ENCODE measurements at places on chromosomes 16 and 17.

- no peak for DNase-seq
Observed at GRCh38 chr17:29837531-29837930, 92.5 kb downstream of the SSH2 start.

DNA sequence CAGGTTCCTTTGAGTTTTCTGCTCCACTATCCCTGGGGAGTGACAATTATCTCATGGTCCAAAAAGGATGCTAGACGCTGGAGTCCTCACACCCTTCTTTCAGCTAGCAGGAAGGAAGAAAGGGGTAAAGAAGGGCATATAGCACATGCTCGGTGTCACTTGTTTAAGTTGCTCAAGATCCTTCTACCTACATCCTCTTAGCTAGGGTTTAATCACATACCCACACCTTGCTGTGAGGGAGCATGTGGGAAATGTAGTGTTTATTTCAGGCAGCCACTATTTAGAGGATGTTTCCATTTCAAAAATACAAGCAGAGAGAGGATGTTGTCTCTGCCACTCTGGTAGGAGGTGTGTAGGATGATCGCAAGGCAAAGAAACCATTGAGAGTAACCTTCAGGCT, 4.5 kb downstream of the PRKCB start:
- DNase-seq = no peak

DNA sequence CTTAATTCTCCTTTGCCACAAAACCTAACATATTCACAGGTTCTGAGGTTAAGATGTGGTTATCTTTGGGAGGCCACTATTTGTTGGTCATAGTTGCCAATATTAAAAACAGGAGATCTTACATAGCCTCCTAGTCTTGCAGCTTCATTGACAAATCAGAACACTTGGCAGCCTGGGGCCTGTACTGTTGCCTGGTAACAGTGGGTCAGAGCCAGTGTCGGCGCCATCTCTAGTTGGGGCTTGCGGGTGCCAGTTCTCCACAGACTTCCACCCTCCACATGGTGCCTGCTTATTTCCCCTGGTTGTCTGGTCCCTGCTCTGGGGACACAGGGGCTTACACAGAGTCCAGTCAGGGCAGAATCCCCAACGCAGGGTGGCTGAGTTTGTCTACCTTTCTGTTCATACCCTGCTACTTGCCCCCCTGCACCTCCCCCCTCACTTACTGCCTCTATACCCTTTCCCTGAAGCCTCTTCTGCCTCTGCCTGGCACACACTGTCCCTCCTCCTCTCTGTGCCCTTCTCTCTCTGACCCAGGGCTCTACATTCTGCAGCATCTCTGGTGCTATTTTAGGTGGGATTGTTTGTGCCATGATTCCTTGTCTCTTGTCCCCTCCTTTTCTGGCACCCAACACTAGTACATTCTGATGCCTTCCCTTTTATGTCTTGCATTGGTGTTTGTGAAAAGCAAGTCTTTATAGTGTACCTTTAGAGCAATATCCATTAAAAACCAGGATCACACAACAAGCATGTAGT, 13.4 kb downstream of the EPN2 start:
- DNase-seq = no peak

- DNase-seq = no peak
Observed at GRCh38 chr17:77728474-77728795, 230.1 kb upstream of the TNRC6C start.

DNA sequence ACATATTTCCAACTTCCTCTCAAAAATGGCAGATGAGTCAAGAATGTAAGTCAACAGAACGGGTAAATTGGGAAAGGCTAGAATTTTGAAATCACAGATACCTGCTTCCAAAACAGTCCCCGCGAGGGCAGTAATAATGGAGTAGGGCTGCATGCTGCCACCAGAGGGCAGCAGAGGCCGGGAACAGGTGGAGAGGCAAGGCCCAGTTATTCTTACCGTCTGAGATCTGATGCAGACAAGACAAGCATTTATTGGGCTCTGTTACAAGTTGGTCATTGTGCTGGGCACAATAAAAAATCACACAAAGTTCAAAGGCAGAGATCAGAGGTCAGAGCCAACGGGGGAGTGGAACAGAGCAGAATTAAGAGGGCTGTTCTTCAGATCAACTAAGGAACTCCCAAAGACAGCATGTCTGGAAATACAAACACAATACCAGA, 8.8 kb upstream of the MLKL start:
- peak; percentile 30 for DNase-seq

DNA sequence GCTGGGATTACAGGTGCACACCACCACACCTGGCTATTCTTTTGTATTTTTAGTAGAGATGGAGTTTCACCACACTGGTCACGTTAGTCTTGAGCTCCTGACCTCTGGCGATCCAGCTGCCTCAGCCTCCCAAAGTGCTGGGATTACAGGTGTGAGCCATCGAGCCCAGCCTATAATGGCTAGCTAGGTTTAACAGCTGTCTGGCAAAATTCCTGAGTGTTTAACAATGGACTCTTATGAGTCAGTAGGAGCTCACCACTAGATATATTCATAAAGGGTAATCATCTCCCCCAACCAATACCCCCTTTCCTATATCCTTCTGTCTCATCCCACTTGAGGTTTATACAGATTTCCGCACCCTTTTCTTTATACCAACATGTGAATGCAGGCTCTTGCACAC, 91.5 kb upstream of the CDH13 start:
- DNase-seq = no peak

- no peak for DNase-seq
Observed at GRCh38 chr17:28533091-28533807, 19.2 kb downstream of the UNC119 start.

DNA sequence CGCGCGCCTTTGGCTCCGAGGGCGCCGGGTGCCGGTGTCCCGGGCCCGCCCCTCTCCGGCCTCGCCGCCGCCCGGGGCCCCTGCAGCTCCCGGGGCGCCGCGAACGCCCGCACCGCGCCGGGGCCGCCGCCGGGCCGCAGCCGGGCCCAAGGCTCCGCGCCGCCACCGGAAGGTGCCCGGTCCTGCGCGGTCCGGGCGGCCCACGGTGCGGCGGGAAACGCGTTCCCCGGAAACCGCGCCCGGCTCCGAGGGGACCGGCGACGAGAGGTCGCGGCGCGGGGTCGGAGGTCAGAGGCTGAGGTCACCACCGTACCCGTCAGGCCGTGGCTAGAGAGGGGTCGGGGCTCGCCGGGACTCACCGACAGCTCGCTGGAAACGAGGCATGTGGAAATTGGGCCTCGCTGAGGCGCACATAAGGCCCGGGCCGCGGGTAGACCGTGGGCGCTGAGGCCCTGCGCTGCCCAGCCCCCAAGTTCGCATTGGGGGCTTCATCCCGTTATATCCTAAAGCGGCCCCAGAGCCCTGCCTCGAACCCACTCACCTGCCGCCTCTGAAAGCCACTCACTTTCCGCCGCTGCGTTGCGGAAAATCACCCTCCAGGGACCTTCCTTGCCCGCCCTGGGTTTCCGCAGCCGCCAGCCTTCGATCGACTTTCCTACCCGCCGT, at the start of gene DUS1L:
Gene DUS1L (minus strand): TSS at position 167 of the 666 bp plus-strand sequence. CDS start 745 bp downstream, outside the sequence.
- DNase-seq = no peak

DNA sequence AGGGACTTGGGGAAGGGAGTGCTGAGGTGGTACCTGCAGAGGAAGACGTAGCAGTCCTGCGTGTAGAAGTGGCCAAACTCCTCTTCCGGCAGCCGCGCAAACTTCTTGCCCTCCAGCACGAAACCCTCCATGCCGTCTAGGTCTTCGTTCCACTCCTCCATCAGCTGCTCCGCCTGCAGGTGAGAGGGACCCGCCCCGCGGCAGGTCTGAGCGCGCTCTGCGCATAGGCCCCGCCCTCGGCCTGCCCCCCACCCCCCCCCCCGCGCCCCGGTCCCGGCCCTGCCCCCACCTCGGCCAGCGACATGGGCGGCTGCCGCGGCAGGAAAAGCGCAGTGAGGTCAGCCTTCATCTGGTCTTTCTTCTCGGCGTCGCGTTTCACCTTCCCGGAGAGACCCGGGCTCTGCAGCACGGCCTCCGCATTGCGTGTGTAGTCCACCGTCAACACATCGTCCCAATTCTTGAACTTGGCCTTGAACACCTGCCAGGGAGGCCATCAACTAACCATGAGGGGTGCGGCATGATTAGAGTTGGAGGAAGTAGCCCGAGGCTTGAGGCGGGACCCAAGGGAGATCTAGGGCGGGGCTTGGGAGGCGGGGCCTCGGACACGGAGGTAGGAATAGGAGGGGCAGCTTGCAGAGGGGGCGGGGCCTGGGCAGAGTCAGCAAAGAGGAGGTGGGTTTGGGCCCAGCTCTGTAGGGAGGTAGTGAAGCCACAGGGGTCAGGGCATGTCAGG, 11.5 kb downstream of the FLII start:
- DNase-seq = no peak

- DNase-seq = no peak
Observed at GRCh38 chr17:45230787-45231480, 9.2 kb downstream of the FMNL1 start.

DNA sequence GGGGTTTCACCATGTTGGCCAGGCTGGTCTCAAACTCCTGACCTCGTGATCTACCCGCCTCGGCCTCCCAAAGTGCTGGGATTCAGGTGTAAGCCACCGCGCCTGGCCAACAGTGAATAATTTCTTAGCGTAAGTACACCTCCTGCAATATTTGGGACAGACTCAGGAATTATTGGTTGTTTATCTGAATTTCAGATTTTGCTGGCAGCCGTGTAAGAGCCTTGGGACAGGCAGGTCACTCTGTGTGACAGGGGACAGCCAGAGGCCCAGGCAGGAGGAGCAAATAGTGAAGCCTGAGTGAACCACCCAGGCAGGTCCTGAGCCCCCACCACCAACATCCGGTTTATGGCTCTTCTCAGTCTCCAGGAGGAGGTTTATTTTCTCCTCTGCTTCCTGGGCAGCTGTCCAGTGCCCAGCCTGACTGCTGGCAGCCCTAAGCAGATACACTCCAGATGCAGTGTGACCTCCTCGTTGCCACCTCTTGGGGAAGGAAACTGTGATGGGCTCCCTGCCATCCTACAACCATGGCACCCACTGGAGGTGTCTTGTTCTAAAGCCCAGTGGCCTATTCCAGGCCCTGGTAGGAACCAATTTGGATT, 26.2 kb upstream of the ADORA2B start:
- no peak for DNase-seq

- no peak for DNase-seq
Observed at GRCh38 chr17:33967608-33968349, 287.3 kb upstream of the CCL2 start.

DNA sequence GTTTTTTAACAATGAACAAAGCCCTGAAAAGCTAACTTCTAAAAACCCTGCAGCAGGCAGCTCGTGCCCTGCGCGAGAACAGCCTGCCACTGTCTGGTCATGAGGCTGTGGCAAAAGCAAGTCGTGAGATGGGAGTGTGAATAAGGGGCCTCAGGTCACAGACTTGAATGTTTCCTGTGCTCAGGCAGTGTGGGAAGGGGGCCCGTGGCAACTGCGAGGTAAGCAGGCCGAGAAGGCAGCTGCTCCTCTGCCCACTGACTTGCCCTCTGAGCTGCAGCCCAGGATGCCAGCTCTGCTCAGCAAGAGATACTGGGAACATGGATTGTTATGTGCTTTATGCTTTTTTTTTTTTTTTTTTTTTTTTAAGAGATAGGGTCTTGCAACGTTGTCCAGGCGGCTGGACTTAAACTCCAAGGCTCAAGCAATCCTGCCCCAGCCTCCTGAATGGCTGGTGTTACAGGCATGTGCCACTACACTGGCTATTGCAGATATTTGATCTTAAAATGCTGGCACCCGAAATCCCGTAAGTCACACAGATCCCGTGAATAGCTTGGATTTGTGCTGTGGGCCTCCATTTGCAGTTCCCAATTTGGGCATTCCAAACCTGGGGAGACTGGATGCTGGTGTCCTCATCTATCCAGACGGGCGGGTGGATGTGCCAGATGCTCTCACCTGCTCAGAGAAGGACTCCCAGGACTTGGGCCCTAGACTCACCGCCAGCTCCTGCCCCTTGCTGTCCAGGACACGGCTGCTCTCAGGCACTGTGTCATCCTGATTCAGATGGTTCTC, 44.0 kb downstream of the UBN1 start:
- DNase-seq = no peak

GRCh38 chr17:82076785-82077591, 11.4 kb upstream of the DUS1L start:
- DNase-seq = no peak

DNA sequence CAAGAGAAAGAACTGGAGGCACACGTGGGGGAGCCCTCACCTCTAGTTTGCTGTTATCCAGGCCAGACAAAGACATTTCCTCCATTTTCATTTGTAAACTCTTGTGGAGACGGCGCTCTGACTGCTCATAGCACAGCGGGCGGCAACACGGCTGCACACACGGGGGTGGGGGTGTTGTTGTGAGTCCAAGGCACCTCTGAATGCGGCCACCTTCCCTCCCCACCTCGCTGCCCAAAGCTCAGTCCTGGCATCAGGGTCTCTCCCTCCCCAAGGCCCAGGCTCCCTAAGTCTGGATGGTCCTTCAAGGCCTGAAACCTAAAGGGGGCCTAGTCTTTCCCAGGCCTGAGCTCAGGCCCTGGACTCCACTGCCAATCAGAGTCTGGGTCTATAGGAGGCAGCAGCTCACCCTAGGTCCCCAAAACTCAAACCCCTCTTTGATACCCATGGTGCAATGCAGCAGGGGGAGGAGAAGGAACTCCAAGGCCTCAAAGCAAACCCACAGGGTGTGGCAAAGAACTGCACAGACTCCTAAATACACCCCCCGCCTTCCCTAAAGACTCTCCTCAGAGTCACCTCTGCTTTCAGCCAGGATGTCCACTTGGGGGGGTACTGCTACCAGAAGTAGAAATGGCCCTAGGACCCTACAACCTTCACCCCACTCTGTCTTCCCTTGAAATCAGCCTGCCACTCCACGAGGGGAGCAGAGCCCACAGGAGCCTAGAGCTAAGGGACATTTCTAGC, 1.5 kb downstream of the ATXN7L3 start:
- no peak for DNase-seq

GRCh38 chr17:7944326-7944725, 12.3 kb downstream of the CNTROB start:
- DNase-seq = no peak

GRCh38 chr17:15930426-15930825, 14.5 kb upstream of the ADORA2B start:
- DNase-seq = no peak

DNA sequence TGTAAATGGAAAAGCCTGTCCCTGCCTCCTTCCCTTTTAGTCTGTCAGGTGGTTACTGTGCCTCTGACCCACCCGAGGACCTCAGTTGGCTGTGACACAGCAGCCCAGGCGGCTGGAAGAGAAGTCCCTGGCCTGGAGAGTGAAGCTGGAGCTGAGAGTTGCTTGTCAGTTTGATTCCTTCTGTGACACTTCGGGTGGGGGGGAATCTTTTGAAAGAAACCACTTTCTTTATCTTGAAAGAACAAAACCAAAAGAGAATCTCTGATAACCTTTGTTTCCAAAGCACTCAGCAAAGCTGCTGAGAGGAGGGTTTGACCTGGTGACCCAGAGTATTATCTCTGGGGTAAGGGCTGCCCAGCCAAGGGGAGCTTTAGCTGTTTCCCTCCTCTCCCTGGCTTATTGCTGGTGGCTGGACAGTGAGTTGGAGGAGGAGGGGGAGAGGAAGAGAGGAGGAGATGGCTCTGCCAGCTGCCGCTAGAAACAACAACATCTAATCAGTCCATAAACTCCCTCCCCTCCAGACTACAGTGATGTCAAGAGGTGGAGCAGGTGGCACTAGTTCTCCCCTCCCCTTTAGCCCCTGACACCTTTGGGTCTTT, 34.0 kb downstream of the YPEL2 start:
- DNase-seq = no peak
